H9 (cell line): ENCODE measurements at places on chromosomes 11 and 22. TPM values are rescaled to one million over a fixed set of nuclear protein-coding genes. Genes with fewer than 3 reads are reported as not detected.

- H3K36me3 ChIP-seq: no peaks in the 10 kb centered on the region; the same call in 2 of the 3 replicates
- peaks cover 4% of the 10 kb centered on the region; the same call in 1 of the 2 replicates for H3K4me1 ChIP-seq
- H3K27me3 ChIP-seq: peaks cover 9% of the 10 kb centered on the region
- H3K4me3 ChIP-seq: no peak overlapping the region
- DNase-seq: no peak
Measured at GRCh38 chr11:114080769-114081168, 21.3 kb downstream of the ZBTB16 start.

DNA sequence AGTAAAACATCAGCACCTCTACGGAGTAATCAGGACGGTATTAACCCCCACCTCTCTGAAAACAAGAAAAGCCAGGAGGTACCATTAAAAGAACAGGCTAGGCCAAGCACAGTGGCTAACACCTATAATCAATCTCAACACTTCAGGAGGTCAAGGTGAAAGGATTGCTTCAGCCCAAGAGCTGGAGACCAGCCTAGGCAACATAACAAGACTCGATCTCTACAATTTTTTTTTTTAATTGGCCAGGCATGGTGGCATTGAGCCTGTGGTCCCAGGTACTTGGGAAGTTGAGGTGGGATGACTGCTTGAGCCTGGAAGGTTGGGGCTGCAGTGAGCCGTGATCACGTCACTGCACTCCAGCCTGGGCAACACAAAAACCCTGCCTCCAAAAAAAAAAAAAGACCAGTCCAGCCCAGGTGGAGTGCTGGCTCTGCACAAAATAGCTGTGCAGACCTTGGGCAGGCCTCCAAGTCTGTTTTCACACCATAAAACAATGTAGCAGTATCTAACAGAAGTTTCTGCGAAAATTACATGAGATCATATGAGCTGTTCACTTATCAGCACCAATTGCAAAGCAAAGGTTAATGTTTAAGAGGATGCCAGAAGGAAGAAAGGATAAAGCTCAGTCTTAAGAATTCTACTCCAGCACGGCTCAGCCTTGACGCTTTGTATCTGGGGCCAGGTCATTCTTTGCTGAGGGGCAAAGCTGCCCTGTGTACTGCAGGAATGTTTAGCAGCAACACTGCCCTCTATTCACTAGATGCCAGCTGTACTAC, 14.8 kb downstream of the CHKA start:
- H3K36me3 ChIP-seq: peaks cover 33% of the 10 kb centered on the region
- H3K4me1 ChIP-seq: peaks cover 4% of the 10 kb centered on the region; the same call in 1 of the 2 replicates
- H3K4me3 ChIP-seq: no peak overlapping the region
- H3K27me3 ChIP-seq: no peaks in the 10 kb centered on the region
- H3K27ac ChIP-seq: no peak overlapping the region

DNA sequence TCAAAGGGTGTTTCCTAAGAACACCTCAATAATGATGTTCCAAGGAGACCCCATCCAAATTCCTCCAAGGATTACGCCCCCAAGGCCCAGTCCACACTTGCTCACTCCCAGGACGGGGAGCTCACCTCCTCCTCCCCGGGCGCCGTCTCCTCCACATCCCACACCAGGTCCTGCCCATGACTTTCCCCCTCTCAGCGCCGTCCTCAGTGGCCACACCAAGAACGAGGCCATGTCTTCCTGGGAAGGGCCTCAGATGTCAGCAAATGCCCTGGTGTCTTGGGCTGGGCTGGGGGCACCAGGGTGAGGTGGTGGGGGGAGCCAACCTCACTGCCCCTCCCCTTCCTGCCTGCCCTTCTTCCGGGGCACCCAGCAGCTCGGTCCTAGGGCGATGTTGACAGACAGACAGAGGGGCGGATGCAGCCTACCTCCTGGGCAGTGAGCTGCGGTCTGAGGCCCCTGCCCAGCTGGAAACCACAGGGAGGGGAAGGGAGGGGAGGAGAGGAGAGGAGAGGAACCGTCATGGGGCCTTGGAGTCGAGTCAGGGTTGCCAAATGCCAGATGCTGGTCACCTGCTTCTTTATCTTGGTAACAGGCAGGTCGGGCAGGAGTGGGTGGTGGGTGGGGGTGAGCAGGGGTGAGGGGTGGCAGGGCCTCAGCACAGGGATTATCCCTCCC, at the start of the genes C11orf21 and TSPAN32:
Gene C11orf21, minus strand, starts transcription at position 288 of the 675 bp plus-strand sequence. Its CDS starts 110 bp downstream, at position 178.
Gene TSPAN32, plus strand, starts transcription at position 383 of the 675 bp plus-strand sequence. Its CDS starts 137 bp downstream, at position 520.
- no peak within 1 kb of the TSS for H3K27ac ChIP-seq
- no peaks in the 10 kb centered on the region; the same call in 1 of the 2 replicates for H3K4me1 ChIP-seq
- no peak for DNase-seq
- no peaks in the 10 kb centered on the region for H3K36me3 ChIP-seq
- no peak within 1 kb of the TSS for H3K4me3 ChIP-seq
- no peaks in the 10 kb centered on the region for H3K27me3 ChIP-seq

The PIWIL4 gene
- not detected in 2 replicates for total RNA-seq

DNA sequence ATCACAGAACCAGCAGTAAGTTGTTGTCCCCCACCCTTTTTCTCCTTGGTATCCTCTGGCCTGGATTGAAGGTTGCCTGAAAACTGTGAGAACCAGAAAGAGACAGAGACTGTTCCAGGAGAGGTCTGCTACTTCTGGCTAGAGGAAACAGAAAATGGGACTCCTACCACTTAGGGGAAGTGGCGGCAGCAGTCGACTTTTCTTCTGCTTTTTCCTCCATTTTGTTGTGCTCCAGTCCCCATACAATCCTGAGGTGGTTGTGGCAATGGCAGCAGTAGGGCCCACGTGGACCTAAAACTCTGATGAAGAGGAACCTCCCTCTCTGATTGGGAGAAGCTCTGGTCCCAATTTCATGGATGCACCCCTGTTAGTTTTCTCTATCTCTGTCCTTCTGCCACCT, 76.0 kb upstream of the SORL1 start:
- H3K4me3 ChIP-seq: no peak overlapping the region
- H3K27ac ChIP-seq: no peak overlapping the region
- DNase-seq: no peak
- no peaks in the 10 kb centered on the region for H3K27me3 ChIP-seq
